ENCODE measurements at places on chromosomes 7 and 10.

DNA sequence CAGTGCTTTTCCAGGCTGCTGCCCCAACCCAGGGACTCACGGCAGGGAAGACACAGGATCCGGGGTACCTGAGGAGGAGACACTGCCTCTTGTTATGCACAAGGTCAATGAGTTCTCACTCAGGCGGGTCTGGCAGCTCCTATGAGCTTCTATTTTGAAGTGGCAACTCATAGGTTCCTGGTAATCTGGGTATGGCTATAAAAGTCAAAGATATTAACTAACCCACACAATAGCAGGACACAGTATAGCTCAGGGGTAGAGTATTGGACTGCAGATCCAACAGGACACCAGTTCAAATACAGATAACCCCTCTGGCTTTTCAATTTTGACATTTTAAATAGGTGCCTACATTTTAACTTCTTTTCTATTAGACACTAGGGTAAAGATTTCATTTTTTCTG is 130.3 kb upstream of the ZNF746 start:
- DNase-seq: no peak

- DNase-seq: peak; percentile 96
Observed at GRCh38 chr7:13981070-13981469, 8.4 kb downstream of the ETV1 start.

- no peak for DNase-seq
Observed at GRCh38 chr10:118220346-118220850, 121.7 kb downstream of the FAM204A start.

DNA sequence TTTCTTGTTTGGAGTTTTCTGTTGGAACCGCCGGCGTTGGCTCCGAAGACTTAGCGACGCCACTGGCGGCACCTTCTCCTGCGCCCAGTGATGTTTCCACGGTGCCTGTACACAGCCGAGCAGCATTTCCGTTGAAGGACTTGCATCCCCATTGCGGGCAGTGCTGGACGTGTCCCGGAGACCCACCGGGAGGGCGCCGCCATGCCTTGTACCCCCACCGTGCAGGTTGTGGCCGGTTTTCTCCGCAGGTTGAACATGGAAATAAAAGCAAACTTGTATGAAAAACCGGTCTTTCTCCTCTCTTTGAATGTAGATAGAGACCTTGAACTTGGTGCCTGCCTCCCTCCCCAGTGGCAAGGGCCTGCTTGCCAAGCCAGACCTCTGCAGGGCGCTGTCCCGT is 22.9 kb upstream of the CHST12 start:
- DNase-seq: no peak

- no peak for DNase-seq
Observed at GRCh38 chr10:43453266-43453831, 16.4 kb downstream of the ZNF487 start.

- no peak for DNase-seq
Observed at GRCh38 chr7:25804154-25804553, 347.8 kb upstream of the NFE2L3 start.

DNA sequence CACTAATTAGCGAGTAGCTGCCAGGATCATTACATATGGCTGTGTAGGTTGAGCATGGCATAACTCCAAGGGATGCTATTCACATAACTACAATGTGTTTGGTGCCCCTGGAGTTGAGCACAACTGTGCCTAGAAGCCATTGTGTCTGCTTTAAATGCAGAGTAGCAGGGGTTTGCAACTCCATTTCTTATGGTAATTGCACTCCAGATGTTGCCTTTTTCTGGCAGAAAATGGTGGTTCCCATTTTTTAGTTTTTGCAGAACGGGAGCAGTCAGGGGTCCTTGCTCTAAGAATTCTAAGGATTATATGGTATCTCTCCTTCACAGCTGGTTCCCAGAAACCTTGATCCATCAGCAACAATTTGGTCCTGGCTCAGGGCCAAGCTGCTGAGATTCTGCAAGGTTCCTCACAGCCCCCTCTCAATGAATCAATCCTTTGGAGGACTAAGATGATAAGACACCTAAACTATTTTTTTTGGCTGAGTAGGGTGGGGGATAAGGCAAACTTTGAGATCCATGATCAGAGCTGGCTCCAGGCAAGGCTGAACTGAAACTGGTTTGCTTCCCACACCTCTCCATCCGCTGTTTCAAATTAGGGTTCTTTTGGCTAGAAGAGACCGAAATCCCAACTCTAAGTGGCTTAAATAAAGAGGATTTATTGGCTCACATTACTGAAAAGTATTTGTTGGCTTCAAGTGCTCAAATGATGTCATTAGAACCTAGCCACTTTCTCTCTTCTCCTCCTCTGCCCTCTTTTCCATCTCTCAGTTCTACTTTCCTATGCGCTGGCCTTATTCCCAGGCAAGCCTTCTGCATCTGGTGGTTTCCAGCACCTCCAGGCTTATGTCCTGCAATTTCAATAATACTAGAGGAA is 97.5 kb upstream of the CCDC6 start:
- no peak for DNase-seq

GRCh38 chr7:82347808-82348207 is 95.8 kb downstream of the CACNA2D1 start:
- no peak for DNase-seq

Data from HFF-Myc (cell line).